ENCODE measurements at places on chromosomes 13 and 19.

DNA sequence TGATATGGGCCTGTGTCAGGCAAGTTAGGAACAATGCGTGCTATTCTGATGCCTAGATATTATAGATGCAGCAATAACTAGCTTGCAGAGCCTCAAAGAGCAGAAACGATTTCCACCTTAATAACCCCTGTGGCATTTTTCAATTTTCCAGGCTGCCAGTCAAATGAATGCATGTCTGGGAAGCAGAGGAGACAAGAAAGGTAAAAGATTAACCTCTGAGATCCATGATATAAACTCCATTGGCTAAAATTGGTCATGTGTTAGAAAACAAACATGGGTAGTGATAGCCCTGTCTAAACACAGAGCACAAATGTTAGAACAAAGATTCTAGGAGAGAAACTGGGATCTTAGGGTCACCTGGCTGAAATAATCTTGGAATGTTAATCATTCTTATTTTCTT is 811.1 kb downstream of the DIAPH3 start:
- no peak for DNase-seq

- DNase-seq: peak; percentile 17
Measured at GRCh38 chr13:40784540-40784939, 4.9 kb upstream of the SLC25A15 start.

- no peak for DNase-seq
Measured at GRCh38 chr19:47378246-47378645, 29.1 kb downstream of the DHX34 start.

GRCh38 chr19:49103331-49104085 is 10.7 kb upstream of the LIN7B start:
- DNase-seq: no peak

- DNase-seq: peak; percentile 69
Measured at GRCh38 chr19:39362682-39363657, 20.7 kb downstream of the SAMD4B start.

DNA sequence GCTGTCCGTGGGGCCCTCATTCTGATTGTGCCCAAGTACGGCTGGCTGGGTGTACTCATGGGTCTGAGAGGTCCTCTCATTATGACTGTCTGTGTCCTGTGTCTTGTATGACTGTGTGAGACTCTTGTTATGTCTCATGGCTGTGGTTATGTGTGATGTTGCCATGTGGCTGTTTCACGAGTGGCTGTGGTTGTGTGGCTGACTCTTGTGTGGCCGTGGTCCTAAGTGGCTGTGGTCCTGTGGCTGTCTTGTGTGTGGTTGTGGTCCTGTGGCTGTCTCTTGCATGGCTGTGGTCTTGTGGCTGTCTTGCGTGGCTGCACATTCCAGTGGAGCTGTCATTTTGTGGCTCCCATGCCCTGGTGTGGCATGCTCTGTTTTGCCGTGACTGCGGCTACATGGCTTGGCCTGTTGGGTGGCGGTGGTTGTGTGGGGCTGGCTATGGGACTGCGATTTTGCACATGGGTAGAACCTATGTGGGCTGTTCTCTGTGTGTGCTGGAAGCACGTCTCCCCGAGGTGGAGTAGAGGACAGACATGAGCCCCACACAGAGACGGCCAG is 2.5 kb downstream of the LYL1 start:
- DNase-seq: no peak

DNA sequence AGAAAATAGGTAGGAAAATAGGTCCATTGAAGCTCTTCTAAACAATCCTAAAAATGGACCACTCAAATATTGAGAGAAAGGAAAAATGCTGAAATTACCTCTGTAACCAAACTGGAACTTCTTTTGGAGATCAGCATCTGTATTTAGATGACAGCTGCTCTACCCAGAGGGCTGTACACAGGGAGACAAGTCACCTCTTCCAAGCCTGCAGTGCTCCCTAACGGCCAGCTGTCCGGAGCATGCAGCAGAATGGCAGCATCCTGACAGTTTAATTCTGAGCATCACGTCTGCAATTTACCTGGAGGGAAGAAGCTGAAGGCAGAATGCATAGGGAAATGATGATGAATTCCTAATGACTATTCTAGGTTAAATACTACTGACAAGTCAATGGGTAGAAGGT is 62.8 kb upstream of the DIAPH3 start:
- DNase-seq: peak; percentile 77

DNA sequence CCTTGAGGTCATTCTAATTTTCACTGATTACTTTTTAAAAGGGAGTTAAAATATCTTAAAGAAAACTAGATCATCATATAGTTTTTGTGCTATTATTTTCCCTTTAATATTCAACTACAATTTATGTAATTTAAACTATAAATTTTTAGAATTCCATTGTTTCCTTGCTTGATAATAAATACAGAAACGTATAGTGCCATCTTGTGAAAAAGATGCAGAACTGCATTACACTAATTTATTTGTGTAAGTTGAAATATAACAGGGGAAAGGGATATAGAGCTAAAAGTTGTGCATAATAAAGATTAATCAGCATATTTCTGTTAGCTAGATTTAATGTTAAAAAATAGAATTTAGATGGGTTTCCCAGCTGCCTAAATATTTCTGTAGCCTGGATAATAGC is 61.5 kb upstream of the TDRD3 start:
- DNase-seq: no peak

GRCh38 chr13:109670776-109671175 is 115.6 kb downstream of the IRS2 start:
- DNase-seq: no peak

DNA sequence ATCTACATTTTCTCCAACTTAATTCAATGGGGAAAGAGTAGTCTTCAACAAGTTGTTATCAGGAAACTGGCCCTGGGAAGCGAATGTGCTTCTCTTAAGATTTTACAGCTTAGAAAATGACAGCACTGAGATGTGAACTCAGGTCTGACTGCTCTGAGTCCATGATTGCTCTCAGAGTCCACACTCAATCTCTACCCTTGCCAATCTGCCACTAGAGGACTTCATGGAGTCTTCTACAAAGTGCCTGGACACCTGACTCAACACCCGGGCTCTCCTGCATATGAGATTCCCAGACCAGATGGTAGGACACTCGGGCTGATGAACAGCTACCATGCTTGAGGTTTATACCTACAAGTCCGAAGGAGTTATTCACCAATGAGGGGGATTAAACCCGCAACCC is 74.8 kb downstream of the ABCC4 start:
- no peak for DNase-seq

- DNase-seq: no peak
Measured at GRCh38 chr13:37486171-37486681, 112.3 kb downstream of the POSTN start.

DNA sequence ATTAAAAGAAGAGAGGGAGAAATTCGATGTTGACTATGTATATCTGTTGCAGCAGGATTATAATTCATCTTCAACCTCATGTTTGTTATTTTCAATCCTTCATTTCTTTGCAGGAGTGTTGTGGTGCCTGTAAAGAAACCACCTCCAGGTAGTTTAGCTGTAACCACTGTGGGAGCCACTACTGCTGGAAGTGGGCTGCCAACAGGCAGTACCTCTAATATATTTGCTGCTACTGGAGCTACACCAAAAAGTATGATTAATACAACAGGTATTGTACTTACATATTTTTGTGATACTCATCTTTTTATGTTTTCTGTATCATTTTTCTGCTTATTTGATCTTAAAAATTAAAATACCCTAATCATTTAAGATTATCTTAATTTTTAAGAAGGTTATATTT is 266.5 kb downstream of the NBEA start:
- no peak for DNase-seq

DNA sequence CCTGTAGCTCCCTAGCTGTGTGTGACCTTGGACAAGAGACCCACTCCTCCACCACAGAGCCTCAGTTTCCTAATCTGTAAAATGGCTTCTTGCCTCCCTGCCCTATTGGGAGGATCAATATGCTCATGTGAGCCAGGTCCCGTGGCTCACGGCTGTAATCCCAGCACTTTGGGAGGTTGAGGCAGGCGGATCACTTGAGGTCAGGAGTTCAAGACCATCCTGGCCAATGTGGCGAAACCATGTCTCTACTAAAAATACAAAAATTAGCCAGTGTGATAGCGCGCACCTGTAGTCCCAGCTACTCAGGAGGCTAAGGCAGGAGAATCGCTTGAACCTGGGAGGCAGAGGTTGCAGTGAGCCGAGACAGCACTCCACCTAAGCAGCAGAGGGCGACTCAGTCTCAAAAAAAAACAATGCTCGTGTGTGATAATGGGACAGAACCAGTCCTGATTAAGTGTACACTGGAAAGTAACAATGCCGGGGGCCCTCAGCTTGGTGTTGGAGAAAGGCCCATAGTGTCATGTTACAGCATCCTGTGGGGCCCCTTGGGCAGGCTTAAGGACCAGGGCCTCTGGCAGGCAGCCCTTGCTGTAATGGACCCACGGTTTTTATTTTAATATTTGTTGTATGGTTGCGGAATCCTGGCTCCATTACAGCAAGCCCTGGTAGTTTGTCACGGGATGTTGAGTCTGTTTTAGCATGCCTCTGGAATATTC is 6.8 kb downstream of the RPS11 start:
- DNase-seq: peak; percentile 72

GRCh38 chr13:49444524-49445395 is 686 bp downstream of the SETDB2 start:
- DNase-seq: peak; percentile 55

DNA sequence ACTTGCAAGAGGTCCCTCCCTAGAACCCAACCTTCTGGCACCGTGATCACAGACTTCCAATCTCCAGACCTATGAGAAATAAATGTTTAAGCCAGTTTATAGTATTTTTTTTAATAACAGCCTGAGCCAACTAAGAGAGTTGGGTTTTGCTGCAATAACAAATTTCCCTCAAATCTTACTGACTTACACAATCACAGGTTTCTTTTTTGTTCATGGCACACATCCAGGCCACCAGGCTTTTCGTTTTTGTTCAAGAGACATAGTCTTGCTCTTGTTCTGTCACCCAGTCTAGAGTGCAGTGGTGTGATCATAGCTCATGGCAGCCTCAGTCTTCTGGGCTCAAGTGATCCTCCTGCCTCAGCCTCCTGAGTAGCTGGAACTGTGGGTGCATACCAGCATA is 2.0 kb upstream of the SELENOV start:
- no peak for DNase-seq

GRCh38 chr19:1400281-1401137 is 833 bp downstream of the GAMT start:
- no peak for DNase-seq

- no peak for DNase-seq
Measured at GRCh38 chr13:48220592-48220980, 12.4 kb upstream of the ITM2B start.

GRCh38 chr19:17475541-17476115 is 5.3 kb downstream of the SLC27A1 start:
- no peak for DNase-seq

DNA sequence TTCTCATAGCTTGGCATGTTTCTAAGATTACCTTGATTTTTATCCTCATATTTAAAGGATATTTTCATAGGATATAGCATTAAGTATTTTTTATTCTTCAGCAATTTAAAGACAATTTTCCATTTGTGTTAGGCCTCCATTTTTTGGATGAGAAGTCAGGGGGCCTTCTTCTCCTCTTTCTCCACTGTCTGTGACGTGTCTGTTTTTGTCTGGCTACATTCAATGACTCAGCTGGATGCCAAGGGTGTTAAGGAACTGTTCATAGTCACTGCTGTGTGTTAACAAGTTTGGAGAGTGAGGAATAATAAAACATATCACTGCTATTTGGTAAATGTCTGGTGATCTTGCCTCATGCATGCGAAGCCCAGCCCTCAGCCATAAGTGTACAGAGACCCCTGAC is 36.4 kb downstream of the ZNF582 start:
- no peak for DNase-seq

- no peak for DNase-seq
Measured at GRCh38 chr13:51113186-51113881, 2.3 kb upstream of the C13orf42 start.

- DNase-seq: peak; percentile 27
Measured at GRCh38 chr13:18948664-18949488, 232.7 kb downstream of the TUBA3C start.

- no peak for DNase-seq
Measured at GRCh38 chr13:114275304-114275703, 6.1 kb upstream of the UPF3A start.

DNA sequence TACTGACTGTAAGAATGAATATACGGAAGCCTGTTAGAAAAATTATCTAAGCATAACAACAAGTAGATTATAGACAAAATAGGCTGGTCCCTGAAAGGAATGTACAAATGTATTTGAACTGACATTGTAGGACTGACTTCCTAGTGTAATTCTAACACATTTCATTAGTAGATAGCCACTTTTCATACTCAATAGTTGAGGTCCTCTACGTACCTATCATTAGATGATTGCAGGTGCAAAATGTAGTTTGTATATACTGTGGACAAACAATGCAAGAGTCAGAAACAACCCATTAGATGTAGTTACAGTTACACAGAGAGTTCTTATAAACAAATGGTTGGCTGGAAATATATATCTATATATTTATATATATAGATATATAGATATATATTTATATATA is 402.3 kb upstream of the SLITRK6 start:
- no peak for DNase-seq

GRCh38 chr19:35498984-35499527 is 8.8 kb upstream of the KRTDAP start:
- DNase-seq: no peak
